ENCODE measurements at places on chromosomes 2 and 18.
A peak's percentile ranks its signal among the peaks of the same experiment; 100 is the strongest.

- no peak for DNase-seq
These were observed 107.0 kb downstream of the SMIM21 start for GRCh38 chr18:75320506-75320905.

- DNase-seq: no peak
These were observed 39.5 kb downstream of the RNU4ATAC start for GRCh38 chr2:121570036-121570666.

- no peak for DNase-seq
These were observed 17.0 kb downstream of the STAT1 start for GRCh38 chr2:190996947-190997346.

- DNase-seq: peak; percentile 85
These were observed 60.2 kb downstream of the PDE1A start for GRCh38 chr2:182366628-182367027.

- no peak for DNase-seq
These were observed 461.0 kb downstream of the DLGAP1 start for GRCh38 chr18:3993941-3994687.

- no peak for DNase-seq
These were observed 860 bp upstream of the CD8A start for GRCh38 chr2:86791573-86791972.

DNA sequence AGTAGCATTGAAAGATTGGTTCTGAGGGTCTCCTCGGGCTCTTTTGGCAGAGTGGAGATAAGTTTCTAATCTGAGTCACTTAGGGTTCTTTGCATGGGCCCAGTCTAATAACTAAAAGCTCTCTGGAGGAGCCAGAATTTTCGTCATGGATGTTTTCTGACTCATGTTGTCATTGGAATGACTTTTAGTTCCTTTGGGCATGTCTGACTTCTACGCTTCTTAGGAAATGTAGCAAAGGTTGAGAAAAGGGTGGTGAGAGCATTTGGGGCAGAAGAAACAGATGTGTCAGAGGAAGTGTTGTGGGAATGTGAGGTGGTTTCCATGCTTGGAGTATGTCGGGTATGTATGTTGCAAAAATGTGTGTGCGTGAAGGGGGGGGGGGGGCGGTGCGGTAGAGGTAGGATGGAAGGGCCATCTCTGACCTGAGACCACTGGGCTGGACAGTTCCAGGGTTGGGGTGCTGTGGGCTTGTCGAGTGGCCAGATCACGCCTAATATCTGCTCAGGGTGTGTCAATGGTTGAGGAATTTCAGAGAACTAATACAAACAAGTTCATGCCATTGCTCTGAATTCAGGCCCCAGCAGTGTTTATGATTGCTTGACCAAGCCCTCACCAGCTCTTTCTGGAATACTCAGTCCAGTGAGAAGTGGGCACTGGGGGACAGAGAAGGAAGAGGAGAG, 26.9 kb downstream of the KLHL29 start:
- DNase-seq: no peak

GRCh38 chr18:57427429-57428201, 7.6 kb upstream of the ONECUT2 start:
- DNase-seq: no peak

DNA sequence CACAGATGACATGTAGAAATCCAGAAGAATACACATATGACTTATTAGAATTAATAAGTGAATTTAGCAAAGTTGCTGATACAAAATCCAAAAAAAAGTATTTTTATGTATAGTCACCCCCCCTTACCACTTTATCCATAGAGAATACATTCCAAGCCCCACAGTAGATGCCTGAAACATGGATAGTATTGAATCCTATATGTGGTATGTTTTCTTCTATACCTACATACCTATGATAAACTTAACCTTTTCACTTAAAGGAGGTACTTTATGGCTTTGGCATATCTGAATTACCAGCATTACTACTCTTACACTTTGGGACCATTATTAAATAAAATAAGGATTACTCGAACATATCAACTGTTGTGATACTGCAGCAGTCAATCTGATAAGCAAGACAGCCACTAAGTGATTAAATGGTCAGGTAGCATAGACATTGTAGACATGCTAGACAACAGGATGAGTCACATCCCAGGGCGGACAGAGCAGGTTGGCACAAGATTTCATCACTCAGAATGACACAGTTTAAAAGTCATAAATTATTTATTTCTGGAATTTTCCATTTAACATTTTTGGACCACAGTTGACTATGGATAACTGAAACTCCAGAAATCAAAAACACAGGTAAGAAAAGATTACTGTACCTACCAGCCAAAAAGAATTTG, 208.2 kb upstream of the CHAC2 start:
- DNase-seq: no peak

DNA sequence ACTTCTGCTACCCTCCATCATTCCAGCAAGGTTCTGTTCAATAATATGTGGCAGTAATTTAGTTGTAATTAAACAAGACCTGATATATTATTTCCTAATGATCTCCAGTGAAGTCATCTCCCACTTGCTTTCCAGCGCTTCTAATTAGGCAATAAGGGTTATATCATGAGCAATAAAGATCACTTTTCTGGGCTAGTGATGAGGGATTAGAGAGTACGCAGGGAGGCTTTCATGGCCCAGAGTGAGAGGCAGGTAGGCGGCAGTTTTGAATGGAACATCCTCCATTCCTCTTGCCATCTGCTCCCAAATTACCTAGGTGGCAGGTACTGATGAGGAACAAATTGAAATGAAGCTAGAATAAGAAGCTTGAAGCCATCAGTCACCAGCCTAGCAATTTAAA, 358.1 kb upstream of the SYT4 start:
- DNase-seq: no peak

DNA sequence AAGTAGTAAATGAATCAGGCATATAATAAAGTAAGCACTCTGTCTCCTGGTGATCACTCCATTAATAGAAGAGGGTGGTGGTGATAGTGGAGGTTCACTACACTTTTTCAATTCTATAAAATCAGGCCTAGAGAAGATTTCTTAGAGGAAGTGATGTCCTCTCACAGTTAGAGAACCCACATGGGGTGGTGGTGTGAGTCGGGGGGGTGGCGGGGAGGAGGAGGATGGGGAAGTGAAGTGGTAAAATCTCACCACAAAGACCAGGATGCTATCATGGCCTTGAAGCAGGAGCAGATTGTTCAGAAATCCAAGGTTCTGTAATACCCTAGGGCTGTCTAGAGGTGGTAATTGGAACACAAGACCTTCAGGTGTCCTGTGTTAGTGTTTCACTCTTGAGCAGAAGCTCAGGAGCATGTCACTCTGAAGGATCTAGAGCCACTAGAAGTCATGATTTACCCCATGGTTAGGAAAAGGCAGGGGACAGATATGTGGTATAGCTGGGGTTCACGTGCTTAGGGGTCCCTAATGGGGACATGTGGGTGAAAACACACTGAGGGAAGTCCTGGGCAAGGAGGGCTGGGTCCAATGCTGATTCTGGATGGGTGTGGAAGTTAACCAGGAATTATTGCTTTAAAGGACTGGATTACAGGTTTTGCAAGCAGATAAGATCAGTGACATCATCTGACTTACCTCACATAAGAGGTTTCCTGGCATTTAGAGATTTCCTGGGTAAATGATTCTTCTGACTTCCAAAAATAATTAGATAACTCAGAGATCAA, 31.0 kb downstream of the RNF125 start:
- no peak for DNase-seq

DNA sequence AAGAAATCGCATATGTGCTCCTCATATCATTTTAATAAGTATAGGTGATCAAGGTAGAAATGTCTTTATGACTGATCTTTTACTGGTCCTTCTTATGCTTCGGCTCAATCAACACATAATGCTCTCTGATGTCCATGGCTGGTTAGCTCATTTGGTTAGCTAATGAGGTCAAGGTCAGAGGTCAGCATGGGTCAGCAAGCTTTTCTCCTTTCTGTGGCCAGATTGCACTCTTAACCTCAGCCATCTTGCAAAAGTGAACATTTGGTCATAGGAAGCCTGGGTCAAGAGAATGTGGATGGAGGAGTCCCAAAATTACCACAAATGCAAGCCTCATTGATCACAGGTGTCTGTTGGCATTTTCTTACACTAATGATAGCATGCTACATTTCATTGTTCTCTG, 35.4 kb upstream of the DARS1 start:
- DNase-seq: no peak

- no peak for DNase-seq
These were observed 136.6 kb downstream of the MYCN start for GRCh38 chr2:16076911-16077310.

DNA sequence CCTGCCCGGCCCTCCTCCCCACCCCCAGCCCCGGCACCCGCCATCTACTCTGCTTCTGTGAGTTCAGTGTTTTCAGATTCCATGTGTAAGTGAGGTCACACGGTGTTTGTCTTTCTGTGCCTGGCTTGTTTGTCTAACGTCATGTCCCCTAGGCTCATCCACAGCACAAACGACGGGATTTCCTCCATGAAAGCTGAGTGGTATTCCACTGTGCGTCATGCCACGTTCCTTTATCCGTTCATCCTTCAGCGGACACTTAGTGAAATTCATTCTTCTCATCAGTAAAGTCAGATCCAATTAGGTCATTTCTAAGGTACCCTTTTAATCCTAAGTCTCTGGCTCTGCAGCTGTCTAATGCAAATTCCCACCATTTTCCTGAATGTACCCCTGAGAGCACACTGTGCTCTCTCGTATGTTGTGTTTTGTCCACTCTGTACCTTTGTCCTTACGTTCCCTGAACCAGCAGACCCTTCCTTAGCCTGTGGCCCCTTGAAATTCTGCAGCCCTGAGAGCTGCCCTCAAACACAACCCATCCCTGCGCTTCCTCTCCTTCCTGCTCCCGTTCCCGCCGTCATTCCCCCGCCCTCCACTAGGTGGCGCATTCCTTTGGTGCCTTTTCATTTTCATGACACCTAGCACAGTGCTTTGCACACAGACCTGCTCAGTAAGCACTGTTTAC, 44.1 kb downstream of the TRAPPC12 start:
- DNase-seq: no peak

DNA sequence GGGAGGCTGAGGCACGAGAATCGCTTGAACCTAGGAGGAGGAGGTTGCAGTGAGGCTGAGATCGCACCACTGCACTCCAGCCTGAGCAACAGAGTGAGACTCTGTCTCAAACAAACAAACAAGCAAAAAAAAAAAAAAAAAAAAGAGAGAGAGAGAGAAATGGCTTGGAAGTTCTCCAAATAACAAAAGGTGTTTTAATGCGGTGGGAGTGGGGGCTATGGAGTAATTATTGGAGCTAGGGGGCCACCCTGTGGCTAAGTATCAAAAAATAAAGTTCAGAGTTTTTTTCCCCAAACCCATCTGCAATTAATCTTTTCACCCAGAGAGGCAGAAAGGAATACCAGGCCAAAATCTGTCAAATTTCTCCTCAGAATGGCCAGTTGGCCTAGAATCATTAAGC, 23.0 kb upstream of the CEP68 start:
- no peak for DNase-seq

- DNase-seq: peak; percentile 72
These were observed 138.6 kb upstream of the ZC3H15 start for GRCh38 chr2:186347472-186347871.

DNA sequence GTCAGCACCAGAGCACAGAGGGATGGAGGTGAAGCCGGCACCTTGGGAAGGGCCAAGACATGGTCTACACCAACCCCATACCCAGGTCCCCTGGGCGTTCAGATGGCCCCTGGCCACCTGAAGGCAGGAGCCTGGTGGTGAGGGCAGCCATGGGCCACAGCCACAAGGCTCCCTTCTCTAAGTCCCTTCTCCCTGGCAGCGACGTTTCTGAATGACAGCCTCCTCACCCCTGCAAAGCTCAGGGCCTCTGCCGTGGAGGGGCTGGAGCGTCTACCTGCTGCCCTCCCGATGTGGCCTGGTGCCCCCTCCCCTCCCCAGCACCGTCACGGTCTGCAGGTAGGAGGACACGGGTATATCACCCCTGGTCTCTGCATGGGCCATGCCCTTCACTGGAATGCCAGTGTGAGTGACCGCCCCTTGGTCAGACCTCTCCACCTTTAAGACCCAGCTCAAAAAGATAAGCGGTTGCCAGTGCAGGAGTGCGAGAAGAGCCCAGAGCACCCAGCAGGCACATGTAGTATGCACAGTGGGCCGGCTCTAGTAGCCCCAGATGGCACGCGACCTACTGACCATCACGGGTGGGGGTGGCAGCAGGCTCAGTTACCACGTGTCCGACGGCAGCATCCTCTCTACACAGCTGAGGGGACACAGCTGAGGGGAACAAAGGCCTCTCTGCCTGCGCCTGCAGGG, 46.6 kb downstream of the HS6ST1 start:
- DNase-seq: no peak

GRCh38 chr2:37301408-37301807, 23.2 kb downstream of the PRKD3 start:
- DNase-seq: no peak

GRCh38 chr18:12018861-12019260, 37.6 kb downstream of the IMPA2 start:
- no peak for DNase-seq

DNA sequence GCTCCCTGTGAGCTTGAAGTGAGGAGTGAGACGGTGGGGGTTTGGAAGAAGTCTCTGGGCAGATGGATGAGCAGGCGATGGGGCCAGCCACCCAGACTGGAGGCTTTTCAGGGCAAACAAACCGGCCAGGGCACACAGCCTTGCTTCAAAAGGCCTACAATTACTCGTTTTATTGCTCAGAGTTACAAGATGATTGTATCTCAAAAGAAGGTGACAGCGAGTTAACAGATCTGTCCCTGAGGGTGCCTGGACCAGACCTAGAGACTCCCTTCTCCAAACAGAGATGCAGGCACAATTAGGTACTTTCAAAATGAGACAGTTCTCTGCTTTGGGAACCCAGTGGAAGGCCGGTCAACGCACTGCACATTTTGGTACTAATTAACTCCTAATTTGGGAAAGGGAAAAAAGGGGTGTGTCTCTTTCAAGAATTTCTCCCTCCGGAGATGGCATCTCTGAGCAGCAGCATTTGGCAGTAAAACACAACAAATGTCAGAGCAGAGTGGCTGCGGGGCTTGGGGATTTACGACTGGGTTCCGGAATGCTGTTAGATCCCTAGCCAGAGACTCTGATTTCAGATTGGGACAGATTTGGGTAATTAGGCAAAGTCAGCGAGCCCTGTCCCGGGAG, 226.7 kb downstream of the TTC32 start:
- no peak for DNase-seq

GRCh38 chr2:9549420-9549819, 6.2 kb downstream of the ADAM17 start:
- no peak for DNase-seq

GRCh38 chr2:121832412-121833357, 77.2 kb downstream of the TSN start:
- no peak for DNase-seq

- DNase-seq: no peak
These were observed 3.4 kb downstream of the SCTR start for GRCh38 chr2:119520696-119521432.

GRCh38 chr2:111884592-111884964, 585 bp upstream of the ANAPC1 start:
- DNase-seq: no peak

GRCh38 chr2:27890924-27891672, 569 bp downstream of the BABAM2 start:
- DNase-seq: peak; percentile 36

GRCh38 chr2:62785810-62786597, 80.5 kb downstream of the EHBP1 start:
- DNase-seq: no peak

DNA sequence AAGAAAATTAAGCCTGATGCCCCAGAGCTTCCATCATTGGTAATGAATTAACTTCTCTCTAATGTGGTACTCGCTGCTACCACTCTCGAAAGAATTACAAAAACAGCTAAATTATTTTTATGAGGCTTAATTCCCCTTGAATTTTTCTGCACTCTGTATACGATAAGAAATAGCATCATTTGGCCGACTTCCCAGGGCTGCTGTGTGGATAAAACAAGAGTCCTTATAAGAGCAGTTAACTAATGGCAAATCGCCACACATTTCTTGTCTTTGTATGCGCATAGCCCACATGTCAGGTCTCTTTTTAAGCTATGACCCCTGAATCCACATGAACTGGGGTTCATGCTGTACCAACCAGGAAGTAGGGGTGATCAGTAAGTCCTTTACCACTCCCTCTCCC, 668.4 kb downstream of the TMEM182 start:
- DNase-seq: no peak
